Lung (tissue), 17 donors: ENCODE measurements at places on chromosomes 11 and 22. TPM values are rescaled to one million over a fixed set of nuclear protein-coding genes. Genes with fewer than 3 reads are reported as not detected.
A peak's percentile ranks its signal among the peaks of the same experiment; 100 is the strongest.

Gene NFAM1
- total RNA-seq, result 2.2 TPM

Gene GRAP2
- 2.8 TPM for total RNA-seq

GRCh38 chr11:19365743-19366410 lies 125.1 kb upstream of the E2F8 start:
- no peaks in the 10 kb centered on the region for H3K36me3 ChIP-seq
- no peak for DNase-seq
- H3K27me3 ChIP-seq, result peaks cover 3% of the 10 kb centered on the region
- H3K4me1 ChIP-seq, result peaks cover 9% of the 10 kb centered on the region
- H3K27ac ChIP-seq, result no peak overlapping the region
- no peak overlapping the region for H3K4me3 ChIP-seq

GRCh38 chr22:46043816-46044620 lies 67.1 kb upstream of the WNT7B start:
- peaks cover 19% of the 10 kb centered on the region for H3K4me1 ChIP-seq
- DNase-seq, result no peak
- peak overlapping the region; percentile 66 for H3K4me3 ChIP-seq
- peaks cover 2% of the 10 kb centered on the region for H3K36me3 ChIP-seq

DNA sequence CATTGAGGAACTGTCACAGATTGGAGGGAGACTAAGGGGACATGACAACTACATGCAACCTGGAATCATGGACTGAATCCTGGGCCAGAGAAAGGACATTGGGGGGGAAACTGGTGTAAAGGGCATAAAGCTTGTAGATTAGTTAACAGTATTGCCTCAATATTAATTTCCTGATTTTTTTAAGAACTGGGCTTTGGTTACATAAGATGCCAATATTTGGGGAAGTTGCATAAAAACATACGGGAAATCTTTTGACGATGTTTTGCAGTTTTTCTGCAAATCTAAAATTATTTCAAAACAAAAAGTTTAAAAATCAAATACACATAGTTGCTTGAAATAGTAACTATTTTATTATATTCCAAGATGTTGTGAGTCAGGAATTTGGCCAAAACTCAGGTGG lies 2.9 kb upstream of the FOLR3 start:
- no peak for DNase-seq
- no peaks in the 10 kb centered on the region for H3K27me3 ChIP-seq

GRCh38 chr11:62018981-62019664 lies 51.7 kb upstream of the FTH1 start:
- no peaks in the 10 kb centered on the region for H3K36me3 ChIP-seq
- no peak overlapping the region for H3K27ac ChIP-seq
- no peaks in the 10 kb centered on the region for H3K27me3 ChIP-seq
- H3K4me3 ChIP-seq, result no peak overlapping the region
- no peak for DNase-seq

DNA sequence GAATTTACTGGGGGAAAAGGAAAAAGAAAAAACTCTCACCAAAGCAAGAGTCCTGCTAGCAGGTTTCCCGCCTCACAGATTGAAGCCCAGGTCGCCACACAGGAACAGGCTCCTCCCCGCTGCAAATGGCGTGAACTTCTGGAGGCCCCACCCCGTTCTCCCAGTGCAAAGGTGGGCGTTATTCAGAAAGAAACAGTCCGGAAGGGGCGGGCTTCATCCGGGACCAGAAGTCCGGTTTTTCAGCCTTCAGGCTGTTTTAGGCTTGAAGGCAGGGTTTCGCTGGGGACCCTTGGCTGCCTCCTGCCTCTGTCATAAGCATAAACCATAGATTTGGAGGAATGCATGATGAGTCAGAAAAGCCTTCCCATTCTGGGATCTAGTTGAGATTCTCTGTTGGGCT lies 148.3 kb upstream of the POU2AF2 start:
- DNase-seq, result peak; percentile 86
- no peaks in the 10 kb centered on the region for H3K36me3 ChIP-seq
- no peak overlapping the region for H3K4me3 ChIP-seq
- peaks cover 3% of the 10 kb centered on the region for H3K4me1 ChIP-seq
- H3K27ac ChIP-seq, result no peak overlapping the region

GRCh38 chr11:112795911-112796649 lies 165.1 kb upstream of the NCAM1 start:
- no peaks in the 10 kb centered on the region for H3K36me3 ChIP-seq
- DNase-seq, result peak; percentile 31
- no peak overlapping the region for H3K4me3 ChIP-seq
- H3K4me1 ChIP-seq, result peaks cover 6% of the 10 kb centered on the region
- H3K27ac ChIP-seq, result peak overlapping the region; percentile 5
